ENCODE measurements at places on chromosomes 2 and 18.

DNA sequence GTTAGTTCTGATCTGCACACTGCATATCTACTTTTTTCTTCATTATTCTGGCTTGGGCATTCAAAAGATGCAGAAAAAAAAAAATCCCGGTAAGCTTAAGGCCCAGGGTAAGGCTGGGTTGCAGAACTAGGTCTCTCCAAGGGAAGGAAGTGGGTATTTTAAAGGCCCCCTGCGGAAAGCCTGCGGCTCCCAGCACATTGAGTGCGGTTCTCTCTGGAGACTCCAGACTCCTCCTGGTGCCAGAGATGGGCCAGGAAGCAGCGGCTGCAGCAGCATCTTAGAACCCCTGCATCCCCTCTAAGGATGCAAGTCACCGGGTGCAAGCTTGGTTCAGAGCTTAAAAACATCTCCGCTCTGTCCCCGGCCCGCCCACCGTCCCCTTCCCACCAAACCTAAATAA, 49.5 kb downstream of the TGIF1 start:
- no peak for DNase-seq

DNA sequence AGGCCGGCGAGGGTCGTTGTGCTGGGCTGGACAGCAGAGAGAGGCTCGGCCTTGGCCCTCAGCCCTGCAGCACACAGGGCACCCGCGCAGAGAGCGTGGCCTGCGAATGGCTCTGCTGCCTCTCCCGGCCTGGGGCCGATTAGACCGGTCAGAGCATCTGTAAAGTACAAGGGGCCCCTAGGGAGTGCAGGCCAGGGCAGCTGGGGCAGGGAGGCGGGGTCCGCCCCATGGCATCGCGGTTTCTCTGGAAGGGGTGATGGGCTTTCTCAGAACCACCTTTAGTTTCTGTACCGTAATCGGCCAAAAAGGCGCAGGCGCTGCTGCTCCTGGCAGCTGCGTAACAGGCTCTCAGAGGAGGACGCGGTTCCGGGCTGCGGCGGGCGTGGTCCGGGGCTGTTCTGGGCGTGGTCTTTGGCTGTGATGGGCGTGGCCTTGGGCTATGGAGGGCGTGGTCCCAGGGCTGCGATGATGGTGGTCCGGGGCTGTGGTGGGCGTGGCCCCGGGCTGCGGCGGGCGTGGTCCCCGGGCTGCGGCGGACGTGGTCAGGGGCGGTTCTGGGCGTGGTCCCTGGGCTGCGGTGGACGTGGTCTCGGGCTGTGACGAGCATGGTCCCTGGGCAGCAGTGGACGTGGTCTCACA, 1.5 kb upstream of the GPR148 start:
- DNase-seq = peak; percentile 81

DNA sequence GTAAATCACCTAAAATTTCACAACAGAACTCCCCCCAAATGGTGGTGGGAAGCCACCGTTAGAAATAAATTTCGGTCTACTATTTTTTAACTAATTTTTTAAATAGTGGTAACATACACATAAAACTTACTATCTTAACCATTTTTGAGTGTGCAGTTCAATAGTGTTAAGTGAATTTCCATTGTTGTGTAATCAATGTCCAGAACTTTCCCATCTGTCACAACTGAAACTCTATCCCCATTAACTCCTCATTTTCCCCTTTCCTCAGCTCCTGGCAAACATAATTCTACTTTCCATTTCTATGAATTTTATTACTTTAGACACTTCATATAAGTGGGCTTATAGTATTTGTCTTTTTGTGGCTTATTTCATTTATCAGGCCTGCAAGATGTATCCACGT, 34.1 kb upstream of the HNMT start:
- DNase-seq = no peak

GRCh38 chr2:240586919-240587800, 626 bp downstream of the CAPN10 start:
- no peak for DNase-seq

GRCh38 chr18:43079422-43079821, 36.1 kb downstream of the RIT2 start:
- no peak for DNase-seq

DNA sequence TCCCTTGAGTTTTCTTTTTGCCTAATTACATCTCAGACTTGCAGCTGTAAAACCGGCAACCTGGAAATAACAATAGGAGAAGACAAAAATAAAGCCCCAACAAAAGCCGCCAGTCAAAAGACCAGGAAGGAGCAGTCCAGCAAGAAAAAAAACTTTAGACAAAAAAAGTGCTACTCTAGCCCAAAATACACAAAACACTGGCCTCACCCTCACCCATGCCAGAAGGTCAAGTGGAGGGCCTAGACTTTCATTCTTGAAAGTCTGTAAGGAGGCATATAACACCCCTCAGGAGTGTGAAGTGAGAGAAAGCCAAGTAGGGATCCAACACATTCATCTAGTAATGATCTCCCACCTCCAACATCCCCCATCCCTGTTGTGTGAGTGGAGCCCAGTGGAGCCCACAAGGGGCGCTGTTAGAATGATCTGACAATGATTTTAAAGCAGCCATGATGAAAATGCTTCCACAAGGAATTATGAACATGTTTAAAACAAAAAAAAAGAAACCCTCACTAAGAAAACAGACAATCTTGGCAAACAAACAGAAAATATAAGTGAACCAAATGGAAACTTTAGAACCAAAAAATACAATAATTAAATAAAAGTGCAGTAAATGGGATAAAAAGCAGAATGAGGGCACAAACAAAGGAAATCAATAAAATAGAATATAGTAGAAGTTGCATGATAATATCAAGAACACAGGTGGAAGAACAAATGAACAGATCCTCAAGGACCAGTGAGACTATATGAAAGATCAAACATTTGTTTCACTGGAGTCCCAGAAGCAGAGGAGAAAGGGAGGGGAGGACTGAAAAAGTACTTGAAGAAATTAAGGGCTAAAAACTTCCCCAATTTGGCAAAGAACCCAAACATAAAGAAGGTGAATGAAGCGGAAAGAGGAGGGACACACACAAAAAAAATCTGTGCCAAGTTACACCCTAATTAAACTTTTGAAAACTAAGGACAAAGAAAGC, 23.9 kb downstream of the SESTD1 start:
- DNase-seq = no peak

- no peak for DNase-seq
Measured at GRCh38 chr2:24421668-24422067, 61.3 kb upstream of the ITSN2 start.

DNA sequence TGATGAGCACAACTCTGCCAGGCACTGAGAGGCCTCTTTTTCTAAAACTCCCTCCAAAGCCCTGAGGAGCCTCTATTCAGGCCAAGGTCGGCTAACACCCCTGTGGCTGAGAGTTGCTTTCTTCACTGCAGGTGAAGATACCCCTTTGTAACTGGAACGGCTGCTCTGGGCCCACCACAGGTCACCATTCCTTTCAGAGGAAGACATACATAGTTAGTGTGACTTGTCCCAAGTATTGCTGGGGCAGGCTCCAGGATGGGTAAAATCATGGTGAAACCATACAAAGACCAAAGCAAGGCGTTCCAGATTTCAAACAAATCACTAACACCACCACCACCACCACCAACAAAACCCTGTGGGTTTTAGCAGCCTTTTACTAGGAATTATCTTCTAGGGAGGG, 36.8 kb downstream of the CHST10 start:
- no peak for DNase-seq

GRCh38 chr2:74191596-74192380, 6.6 kb upstream of the MTHFD2 start:
- DNase-seq = no peak

GRCh38 chr2:112703684-112704083, 17.1 kb upstream of the NT5DC4 start:
- DNase-seq = no peak

DNA sequence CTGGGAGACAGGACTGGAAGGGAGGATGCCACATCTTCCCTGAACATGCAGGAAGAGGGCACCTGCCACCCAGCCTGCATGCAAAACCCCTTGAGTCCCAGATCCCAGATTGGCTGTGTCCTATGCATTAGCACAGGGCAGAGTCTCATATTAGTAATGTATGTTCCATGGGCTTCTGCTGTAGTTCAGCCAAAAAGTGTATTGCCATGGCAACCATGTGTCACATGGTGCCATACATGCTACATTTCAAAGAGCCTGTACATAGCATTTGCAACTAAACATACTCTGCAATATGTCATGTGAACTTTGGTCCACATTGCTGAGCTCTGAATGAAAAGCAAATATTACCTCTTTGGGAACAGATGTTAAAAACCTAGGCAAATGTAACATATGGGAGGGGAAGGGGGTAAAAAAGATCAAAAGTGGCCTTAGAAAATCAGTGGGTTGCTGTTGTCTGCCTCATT, 78.4 kb downstream of the DPP4 start:
- DNase-seq = no peak

GRCh38 chr2:184270660-184271059, 327.7 kb upstream of the ZNF804A start:
- DNase-seq = no peak

GRCh38 chr2:236875906-236876505, 209.7 kb upstream of the COPS8 start:
- no peak for DNase-seq

DNA sequence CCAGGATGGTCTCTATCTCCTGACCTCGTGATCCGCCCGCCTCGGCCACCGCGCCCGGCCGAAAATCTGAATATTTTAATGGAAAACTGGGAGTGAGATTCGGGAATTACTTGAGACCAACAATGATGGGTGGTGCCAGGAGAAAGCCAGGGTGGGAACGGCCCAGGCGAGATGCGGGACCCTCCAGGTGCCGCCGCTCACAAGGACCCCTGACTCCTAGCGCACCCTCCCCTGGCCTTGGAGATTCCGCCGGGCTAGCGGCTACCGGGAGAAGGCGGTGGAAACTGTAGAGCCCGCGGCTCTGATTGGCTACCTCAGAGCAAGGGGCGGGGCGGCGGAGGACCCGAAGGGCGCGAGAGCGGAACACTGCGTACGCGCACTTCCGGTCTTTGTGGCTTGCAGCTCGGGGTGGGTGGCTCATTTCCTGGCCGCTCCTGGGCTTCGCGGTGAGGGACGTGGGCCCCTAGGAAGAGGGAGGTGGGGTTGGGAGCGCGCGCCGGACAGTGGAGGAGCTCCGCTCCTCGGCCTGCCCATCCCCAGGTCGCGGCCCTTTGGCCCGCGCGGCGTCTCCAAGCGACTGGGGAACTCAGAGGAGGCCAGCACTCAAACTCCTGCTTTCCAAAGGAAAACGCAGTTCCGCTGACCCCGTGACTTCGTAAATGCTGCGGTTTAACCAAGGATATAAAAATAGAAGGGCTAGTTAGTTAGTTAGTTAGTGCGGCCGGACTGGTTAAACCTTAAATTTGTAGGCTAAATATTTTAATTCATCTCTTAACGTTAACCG, at the start of gene ZNF397:
ZNF397 (plus strand) TSS at position 371 of the 784 bp plus-strand sequence. CDS start 1,437 bp downstream, outside the sequence.
- peak; percentile 80 for DNase-seq

DNA sequence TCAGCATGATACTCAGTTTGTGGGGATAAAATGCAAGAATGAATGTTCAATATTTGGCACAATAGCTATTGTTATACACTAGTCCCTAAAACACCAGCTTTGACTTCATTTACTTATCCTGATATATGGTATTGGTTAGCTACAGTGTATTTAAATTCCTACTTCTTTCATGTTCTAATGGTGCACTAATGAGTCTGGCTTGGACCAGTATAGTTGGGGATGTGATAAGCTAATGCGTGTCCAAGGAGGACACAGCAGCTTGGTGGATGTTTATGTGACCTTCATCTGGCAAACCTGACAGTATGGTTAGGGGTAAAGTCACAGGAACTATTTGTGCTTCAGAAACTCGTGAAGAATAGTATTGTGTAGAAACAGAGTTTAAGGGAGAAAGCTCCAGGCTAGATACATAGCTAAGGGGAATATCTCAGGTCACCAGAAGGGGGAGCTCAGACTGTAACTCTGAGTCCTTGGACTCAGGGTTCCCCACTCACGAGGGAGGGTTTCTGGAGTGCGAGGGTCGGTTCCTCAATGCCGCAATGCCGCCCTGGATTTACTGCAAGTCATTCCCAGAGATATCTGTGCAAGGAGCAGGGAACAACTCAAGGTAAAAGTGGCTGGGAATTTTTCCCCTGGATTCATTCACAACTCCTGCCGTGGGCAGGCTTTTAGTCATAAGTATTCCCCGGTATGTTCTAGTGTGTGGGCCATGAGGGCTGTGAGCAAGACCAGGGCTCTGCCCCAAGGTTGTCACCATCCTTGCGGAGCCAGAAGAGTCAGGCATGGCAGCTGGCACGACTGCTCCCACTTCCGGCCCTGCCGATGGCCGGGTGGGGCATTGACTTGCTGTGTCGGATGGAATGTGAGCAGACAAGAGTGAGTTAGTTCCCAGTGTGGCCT, 14.5 kb downstream of the IL1R2 start:
- no peak for DNase-seq

DNA sequence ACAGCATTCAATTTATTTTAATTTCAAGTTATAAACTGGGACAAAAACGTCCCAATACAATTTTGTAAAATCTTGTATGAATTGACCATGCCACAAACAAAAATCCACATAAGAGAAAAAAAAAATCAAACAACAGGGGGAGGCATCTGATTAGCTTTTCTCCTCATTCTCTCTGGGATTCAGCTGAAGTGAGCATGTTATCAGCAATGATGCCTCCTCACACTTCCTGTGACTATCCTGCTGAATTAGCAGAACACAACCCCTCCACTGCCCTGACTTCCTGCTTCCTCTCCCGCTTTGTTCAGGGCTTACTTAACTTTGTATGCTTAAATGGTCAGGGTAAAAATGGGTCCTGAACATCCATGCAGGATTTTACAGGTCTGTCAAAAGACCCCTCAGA, 132.2 kb upstream of the ITGB6 start:
- no peak for DNase-seq

GRCh38 chr2:144975881-144976280, 456.0 kb upstream of the ZEB2 start:
- no peak for DNase-seq

DNA sequence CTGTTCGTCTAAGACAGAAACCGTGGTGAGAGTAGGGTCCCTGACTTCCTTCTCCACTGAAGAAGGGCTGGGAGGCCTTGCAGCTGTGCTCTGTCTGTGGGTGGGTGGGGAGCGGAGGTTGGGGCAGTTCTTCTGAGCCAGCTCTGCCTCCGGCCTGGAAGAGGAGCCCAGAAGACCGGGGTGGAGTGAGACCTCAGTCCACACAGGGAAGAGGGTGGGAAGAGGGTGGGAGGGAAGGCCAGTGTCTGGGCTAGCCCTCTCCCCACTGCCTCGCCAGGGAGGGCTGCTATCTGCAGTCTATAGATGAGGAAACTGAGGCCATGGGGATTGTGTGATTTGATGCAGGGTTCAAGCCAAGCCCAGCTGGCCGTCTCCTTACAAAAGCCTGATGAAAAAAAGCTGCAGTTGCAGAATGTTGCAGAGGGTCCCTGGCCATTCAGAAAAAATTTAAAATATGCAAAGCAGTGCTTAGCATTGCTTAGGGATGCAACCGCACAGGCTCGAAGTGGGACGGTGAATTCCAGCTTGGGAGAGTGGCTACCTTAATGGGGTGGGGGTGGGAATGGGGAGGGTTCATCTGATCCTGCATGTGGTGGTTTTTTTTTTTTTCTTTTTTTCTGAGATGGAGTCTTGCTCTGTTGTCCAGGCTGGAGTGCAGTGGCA, 181.6 kb upstream of the HS6ST1 start:
- no peak for DNase-seq

- peak; percentile 19 for DNase-seq
Measured at GRCh38 chr2:43331422-43331821, 105.0 kb upstream of the ZFP36L2 start.

- DNase-seq = no peak
Measured at GRCh38 chr2:223835701-223836532, 1.5 kb downstream of the AP1S3 start.

- DNase-seq = no peak
Measured at GRCh38 chr2:191351921-191352320, 106.7 kb downstream of the MYO1B start.
